ENCODE measurements at places on chromosomes 4 and X.

DNA sequence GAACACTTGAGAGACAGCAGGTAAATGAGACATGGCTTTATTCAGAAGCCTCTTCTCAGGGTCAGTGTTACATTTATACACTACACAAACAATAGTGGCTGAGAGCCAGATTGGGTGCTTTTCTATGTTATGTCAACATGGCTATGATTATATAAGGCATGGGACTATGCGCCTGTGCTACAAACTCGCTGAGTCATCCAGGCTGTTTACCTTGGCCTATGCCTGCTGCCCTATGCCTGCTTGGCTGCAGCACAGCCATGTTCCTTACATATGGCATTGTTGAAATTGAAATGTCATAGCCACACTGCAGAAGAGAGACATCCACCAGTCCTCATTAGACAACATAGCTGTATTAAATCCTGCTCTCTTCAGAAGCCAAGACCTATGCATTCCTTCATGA, 236.3 kb upstream of the NWD2 start:
- DNase-seq = no peak

- DNase-seq = no peak
Measured at GRCh38 chr4:156223985-156224384, 270.3 kb upstream of the CTSO start.

DNA sequence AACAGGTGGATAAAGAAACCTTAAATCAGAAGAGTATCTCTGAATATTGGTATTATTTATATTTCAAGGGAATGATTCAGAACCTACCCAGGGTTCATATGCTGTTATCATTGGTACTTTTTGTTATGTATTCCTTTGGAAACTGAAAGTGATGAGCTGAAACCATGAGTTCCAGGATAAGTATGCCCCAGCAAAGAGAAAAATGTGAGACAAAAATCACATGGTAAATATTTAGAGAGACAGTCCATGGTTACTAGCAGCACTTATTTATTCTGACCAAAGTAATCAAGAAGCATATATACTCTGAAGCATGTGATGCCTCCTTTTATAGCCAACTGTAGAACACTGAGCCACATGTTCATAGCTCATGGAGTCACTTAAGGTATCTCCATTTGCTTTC, 277.7 kb downstream of the ARAP2 start:
- no peak for DNase-seq

DNA sequence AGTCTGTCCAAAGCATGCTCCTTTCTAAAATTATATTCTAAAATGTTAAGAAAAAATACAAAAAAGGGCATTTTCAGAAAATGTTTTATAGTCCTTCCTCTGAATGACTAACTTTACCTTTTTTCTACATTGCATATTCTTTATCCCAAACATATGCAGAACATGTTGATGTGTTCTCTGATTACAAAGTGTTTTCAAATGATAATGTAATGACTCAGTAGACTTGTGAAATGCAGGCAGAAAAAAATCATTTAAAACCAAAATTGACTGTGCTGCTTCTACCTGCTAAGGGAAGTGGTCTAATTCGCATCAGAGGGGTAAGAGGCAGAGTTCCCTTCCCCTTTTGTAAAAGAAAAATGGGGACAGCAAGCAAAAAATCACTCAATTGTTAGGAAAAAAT, 22.7 kb upstream of the YTHDC1 start:
- DNase-seq = no peak

DNA sequence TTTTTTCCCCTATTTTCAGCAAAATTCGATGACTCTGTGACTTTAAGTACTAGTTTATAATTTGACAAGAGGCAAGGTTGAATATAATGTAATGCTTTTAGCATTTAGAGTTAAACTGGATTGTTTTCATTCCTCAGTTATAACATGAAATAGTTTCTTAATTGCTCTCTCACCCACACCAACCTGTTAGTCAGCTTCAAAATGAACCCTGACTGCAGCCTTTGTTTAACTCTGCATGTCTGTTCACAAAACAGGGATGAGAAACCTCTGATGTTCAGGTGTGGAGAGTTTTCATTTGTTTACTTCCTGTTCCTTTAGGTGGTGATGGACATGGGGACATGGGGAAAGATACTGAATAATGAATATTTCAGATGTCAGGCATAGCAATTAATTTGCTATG, 49.9 kb upstream of the MND1 start:
- DNase-seq = no peak

- no peak for DNase-seq
Measured at GRCh38 chr4:11050766-11051165, 366.2 kb upstream of the CLNK start.

DNA sequence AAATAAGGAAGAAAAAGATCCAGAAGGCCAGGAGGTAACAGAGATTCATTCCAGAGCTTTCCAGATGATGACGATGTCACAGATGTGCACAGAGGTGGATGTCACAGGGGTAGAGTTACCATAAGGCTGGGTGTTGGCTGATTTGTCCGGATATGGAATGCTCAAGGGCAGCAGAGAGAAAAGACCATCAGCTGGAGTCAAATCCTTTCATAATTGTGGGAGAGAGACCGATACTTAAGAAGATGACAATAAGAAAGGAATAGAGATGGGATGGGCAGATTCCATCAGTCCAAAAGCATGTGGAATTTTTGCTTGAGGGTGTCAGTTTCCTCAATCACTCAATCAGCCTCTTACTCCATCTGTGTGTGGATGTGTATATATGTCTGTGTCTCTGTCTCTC, 150.4 kb downstream of the CENPC start:
- DNase-seq = no peak

- no peak for DNase-seq
Measured at GRCh38 chrX:30665471-30665870, 12.2 kb downstream of the GK start.

DNA sequence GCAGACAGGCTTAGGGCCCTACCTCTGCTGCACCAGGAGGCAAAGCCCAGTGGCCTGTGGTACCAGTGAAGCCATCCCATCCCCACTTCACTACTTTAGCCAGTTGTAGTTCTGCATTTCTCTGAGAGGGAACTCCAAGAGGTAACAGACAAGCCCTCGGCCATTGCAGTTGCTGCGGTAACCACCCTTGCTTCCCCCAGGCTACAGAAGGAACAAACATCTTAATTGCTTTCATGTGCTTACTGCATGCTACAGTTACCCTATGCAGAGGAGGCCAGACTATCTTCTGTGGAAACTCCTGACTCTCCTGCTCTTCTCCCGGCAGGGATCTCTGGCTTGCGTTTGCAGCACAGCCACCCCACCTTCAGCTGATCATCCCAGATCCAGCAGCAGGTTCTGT, 67.8 kb downstream of the SPIN4 start:
- no peak for DNase-seq

DNA sequence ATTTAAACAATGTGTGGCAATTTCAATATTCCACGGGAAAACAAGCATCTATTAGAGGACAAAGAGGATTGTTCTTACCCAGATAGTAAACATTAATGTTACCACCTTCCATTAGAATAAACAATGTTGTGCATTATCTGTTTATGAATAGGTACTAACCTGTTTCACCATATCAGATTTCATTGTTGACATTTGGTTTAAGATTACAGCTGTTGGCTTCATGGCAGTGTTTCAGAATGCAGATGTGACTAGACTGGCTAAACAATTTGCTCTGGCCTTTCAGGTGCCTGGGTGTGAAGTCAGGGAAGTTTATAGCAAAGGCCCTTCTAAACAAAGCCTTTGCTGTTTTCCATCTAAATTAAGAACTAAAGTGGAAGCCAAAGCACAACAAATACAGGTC, 464.7 kb upstream of the FAM47C start:
- no peak for DNase-seq

GRCh38 chr4:124803641-124804040, 91.1 kb upstream of the ANKRD50 start:
- no peak for DNase-seq

- DNase-seq = no peak
Measured at GRCh38 chr4:186831574-186831973, 107.9 kb upstream of the FAT1 start.

DNA sequence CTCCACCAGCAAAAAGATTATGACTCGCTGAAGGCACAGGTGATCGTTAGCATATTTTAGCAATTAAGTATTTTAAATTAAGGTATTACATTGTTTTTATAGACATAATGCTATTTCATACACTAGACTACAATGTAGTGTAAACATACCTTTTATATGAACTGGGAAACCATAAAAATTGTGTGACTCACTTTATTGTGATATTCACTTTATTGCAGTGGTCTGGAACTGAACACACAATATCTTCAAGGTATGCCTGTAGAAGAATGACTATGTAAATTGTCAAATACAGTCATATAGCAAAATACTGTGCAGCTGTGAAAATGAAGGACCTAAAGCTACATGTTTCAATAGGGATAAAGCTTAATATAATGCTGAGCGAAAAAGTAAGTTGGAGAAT, 26.6 kb upstream of the MAML3 start:
- no peak for DNase-seq

- DNase-seq = no peak
Measured at GRCh38 chr4:91598696-91599095, 705.1 kb upstream of the GRID2 start.

- DNase-seq = no peak
Measured at GRCh38 chrX:119734897-119735339, 23.5 kb upstream of the SOWAHD start.

- no peak for DNase-seq
Measured at GRCh38 chr4:40844261-40844660, 94.5 kb downstream of the NSUN7 start.

DNA sequence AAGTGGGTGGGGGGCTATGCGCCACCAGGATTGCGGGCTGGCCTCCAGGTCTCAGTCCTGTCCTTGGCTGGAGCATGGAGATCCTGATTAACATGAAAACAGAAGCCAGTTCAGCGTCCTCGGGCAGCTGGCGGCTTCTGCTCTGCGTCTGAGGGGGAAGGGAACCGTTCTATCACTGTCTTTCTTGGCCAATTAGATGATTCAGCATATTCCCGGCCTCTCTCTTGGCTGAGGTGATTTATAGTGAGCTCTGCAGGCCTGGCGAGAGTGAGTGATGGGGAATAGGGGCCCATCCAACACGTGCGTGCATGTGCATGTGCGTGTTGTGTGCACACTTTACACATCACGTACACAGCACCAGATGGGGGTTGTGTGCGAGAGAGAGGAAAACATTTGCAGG, 145.8 kb upstream of the ATP6AP2 start:
- DNase-seq = no peak

- no peak for DNase-seq
Measured at GRCh38 chr4:155676430-155676825, 9.8 kb downstream of the GUCY1A1 start.
